Stimulated activated CD8-positive, alpha-beta memory T cell treated with anti-CD3 and anti-CD28 coated beads, Interleukin-4, amount 100 ng/mL, for 1 hour (primary cell): ENCODE measurements at places on chromosomes 5 and 9.

GRCh38 chr9:133315997-133316396 is 20.0 kb downstream of the SURF6 start:
- no peak for DNase-seq

DNA sequence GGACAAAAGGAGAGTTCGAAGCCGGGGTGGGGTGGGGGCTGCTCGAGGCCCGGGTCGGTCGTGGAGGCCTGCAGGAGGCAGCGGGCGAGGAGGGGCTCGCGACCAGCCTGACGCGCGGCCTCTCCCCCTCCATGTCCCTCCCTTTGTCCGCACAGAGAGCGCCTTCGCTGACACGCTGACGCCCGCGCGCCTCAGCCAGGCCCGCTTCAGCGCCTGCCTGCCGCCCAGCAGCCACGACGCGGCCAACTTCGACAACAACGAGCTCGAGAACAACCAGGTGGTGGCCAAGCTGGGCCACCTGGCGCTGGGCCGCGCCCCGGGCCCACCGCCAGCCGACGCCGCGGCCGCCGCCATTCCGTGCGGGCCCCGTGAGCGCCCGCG is 42.2 kb downstream of the NEURL1B start:
- DNase-seq: no peak

GRCh38 chr5:15442193-15442570 is 57.8 kb upstream of the FBXL7 start:
- no peak for DNase-seq

DNA sequence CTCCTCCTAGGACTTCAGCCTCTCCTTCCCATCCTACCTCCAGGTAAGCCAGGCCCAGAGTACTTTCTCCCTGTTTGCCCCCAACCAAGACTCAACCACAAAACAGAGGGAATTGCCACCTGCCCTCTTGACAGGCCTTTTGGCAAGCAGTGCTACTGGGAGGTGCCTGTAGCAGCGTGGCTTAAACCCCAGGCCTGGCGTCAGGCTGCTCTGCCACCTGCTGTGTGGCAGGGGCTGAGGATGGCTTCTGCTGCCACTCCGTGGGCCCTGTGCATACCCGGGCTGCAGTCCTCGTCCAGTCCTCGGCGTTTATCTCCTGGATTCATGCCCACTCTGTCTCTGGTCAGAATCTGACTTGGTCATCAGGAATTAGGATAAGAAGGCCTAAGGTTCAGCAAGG is 163.1 kb downstream of the PAX5 start:
- DNase-seq: no peak

DNA sequence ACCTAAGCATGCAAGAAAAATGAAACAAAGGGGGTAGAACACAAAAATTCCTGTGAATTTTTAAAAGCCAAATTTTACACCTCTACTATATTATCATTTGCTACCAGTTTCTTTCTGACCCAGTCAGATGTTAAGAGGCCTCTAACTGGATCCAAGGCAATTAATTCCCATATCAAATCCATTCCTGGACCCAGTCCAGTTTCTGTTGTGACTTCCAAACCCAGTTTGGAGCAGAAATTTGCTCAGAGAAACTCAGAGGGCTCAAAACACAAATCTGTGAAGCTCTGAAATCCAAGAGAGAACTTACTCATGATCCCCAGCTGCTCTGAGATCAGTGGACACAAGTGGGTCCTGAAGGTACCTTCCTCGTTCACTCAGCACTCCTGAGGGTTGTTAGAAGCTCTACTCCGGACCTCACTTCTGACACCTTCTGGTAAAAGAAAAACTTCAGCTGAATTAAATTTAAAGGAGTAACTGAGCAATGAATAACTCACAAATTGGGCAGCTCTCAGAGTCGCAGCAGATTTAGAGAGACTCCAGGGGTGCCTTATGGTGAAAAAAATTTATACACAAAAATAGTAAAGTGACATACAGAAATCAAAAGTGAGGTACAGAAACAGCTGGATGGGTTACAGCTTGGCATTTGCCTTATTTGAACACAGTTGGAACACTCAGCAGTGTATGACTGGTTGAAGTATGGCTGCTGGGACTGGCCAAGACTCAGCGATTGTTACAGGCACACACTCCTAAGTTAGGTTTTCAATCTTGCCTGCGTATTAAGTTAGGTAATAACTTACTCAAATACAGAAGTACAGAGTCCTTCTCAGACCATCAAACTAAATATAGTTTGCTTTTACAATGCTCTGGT is 32.4 kb downstream of the INSL4 start:
- DNase-seq: no peak

- DNase-seq: no peak
These were observed 2.9 kb downstream of the HTR1A start for GRCh38 chr5:63959177-63959982.

DNA sequence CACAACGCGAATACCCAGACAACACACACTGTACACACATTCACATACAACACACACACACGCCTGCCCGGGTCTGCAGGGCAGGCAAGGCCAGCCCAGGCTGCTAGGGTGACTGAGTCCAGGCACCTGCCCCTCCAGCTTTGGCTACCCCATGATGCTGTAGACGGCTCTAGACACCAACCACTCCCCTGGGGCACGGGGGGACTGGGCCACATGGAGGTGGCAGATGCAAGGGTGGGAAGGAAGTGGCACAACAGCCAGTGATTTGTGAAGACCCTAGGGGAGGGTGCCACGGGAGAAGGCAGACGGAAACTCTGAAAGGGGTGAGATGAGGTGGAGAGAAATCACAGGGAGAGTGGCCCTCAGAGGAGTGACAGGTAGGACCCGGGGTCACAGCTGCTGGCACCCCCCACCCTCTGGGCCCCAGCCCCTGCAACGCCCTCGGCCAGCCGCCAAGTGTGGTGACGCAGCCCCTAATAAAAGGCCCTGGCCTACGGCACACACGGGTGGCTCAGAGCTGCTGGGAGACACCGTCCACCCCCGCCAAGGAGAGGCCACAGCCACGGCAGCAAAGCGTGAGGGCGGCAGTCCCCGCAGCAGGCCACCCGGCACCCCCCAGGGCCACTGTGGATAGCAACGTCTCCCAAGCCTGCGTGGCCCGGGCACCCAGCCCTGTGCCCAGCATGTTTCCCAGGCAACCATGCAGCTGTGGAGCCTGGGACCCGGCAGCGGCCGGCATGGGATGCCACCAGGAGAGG is 6.6 kb upstream of the CCDC187 start:
- no peak for DNase-seq

DNA sequence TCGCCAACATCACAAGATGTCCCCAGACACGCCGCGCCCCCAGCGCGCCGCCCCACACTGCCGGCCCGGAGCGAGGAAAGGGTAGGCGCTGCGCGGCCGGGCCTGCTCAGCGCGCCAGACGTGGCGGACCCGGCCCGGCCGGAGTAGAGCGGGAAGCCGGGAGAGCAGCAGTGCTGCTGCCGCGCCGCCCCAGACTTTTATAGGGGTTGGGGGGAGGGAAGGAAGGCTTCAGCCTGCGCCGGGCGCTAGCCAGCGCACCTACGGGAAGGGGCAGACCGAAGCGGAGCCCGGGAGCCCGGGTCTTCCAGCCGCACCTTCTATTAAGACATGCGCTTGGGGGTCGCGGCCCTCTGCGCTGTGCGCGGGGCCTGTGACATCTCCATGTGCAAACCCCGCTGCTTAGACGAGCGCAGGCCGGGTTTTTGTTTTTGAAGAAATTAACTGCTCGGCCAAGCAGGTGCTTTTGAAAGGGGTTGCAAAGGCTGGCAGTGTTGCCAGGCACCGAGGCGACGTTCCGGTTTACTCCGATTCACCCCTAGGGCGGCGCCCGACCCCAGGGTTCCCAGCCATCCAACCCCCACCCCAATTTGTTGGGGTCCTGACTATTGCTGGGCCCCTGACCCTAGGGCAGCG is 353 bp upstream of the PAX5 start:
- DNase-seq: no peak

- no peak for DNase-seq
These were observed 3.4 kb upstream of the FLT4 start for GRCh38 chr5:180652771-180653170.

DNA sequence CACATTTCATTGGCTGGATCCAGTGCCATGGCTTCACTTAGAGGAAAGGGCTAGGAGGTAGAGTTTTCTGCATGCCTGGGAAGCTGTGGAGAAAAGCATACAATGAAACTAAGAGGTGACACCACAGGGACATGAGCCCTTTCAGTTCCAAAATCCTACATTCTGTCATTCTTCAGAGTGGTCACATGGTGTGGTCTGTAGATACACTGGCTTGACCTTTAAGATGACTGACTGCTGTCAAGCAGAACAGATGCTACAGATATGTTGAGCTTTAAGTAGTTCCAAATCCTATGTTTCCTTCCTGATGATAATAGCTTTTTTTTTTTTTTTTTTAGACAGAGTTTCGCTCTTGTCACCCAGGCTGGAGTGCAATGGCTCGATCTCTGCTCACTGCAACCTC is 26.2 kb downstream of the DMRT3 start:
- no peak for DNase-seq

DNA sequence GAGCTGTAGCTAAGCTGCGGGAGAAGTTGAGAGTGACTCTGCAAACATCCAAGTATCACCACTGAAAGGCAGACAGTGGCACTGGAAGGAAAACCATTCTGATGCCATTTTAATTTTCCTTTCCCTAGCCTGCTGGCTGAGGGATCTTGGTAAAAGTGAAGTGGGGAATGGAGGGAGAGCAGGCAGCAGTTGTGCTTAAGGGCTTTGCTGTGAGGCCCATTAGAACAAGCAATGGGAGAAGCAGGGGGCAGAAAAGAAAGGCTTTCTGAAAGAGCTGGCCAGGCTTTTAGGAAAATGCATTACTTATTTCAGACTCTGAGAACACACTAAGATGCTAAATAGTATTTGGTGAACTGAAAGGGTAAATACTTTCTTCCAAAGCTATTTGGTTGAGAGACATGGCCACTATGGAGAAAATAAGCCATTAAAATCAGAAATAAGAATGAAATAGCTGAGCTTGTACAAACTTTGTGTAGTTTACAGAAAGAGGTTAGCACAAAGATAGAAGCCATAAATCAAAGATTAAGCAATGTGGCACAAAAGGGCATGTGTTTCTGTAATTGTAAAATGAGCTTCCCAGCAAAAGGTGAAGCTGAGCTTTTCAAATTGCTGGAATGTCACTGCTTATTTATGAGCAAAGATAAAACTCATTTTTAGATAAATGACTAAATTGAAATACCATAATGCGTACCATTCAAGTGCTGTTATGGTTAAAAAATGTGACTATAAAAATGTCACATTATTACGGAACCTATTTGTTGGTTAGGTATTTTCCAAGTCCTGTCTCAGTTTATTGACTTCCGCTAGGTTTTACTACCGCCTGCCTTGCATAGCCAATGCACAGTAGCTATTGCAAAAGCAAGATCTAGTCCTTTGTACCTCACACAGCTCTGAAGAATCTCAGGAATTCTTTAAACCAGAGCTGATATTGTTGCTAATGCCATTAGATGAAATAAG is 20.8 kb downstream of the SNCAIP start:
- no peak for DNase-seq

- no peak for DNase-seq
These were observed 66.7 kb downstream of the IL6ST start for GRCh38 chr5:55927861-55928655.

DNA sequence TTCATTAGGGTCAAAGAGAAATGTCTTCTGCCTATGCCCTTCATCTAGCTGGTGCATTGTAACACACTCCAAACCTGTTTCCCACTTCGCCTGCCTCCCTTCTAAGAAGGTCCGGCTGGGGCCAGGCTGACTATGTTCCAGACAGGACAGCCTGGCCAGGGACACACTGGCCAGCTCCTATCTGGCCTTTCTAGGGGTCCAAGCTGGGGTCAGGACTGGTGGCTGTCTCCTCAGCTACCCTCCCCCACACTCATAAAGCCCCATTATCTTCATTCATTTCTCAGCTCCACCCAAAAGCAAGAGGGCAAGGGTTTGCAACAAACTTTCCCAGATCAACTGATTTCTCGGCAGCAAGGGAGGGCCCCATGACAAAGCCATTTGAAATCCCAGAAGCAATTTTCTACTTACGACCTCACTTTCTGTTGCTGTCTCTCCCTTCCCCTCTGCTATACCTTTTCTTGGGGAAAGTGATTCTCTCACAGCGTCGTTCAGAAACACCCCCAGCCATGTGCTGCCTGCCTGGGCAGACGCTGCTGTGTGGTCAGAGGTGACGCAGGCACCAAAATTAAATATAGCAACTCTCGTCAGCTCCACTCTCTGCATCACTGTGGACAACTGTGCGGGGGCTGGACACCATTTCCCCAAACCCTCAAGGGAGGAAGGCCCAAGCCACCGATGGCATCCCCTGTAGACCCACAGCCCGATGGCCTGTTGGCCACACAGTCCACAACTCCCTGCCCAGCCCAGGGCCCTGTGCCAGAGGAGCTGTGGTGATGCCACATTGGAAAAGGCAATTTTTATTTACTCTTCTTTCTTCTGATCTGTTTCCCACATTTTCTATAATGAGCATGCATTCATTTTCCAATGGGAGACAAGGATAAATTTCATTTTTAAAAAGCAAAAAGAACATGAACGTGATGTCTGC is 6.1 kb downstream of the IL13 start:
- no peak for DNase-seq

- no peak for DNase-seq
These were observed 48.5 kb downstream of the SLC22A5 start for GRCh38 chr5:132417889-132418485.

DNA sequence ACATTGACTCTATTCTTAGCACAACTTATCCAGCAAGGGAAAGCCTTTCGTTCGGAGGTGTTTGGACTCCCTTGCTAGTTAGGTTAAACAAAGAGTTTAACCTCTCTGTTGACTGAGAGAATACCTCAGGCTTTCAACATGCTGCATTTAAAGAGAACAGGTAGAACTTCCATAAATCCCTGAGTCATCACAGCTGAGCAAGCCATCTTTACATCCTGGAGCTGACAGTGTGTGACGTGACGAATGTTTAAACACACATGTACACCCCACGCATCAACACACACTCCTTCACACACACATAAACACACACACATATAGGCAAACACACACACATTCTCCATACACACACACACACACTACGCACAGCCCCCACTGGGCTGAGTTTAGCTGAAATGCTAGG is 152.8 kb downstream of the ADAMTS12 start:
- no peak for DNase-seq

DNA sequence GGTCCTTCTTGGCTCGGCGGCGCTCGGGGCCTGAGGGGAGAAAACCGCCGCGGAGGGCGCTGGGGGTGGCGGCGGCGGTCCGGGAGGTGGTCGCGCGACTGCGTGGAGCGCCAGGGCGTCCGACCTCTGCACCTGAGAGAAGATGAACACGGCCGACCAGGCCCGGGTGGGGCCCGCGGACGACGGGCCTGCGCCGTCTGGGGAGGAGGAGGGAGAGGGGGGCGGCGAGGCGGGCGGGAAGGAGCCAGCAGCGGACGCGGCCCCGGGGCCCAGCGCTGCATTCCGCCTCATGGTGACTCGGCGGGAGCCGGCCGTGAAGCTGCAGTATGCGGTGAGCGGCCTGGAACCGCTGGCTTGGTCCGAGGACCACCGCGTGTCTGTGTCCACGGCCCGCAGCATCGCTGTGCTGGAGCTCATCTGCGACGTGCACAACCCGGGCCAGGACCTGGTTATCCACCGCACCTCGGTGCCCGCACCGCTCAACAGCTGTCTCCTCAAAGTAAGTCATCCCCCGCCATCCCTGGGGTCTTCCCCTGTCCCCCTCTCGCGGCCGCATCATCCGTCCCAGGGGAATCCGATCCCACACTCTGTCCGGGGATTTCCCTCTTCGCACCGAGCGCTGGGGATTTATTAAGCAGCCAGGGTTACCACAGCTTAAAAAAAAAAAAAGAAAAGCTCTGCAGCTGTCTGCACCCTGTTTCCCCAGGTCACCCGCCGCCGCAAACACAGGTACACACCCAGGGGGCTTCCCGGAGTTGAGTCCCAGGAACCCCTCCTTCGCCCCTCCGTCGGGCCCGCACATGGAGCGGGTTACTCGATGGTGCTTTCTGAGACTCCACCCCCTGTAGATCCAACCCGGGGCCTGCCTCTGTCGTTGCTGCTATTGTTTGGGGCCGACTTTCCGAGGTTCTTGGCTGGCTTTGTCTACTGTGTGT is at the start of gene GTF3C4:
Gene GTF3C4, plus strand, starts transcription at position 8 of the 935 bp plus-strand sequence. Its CDS starts 135 bp downstream, at position 143.
- DNase-seq: peak; percentile 16
